Activated T-cell treated with anti-CD3 and anti-CD28 coated beads for 4 hours (primary cell): ENCODE measurements at places on chromosomes 16 and 17.

GRCh38 chr17:28042657-28042720, at the start of gene NLK:
Gene NLK (plus strand): TSS chr17:28042677. CDS start chr17:28042874, 197 bp downstream.
- DNase-seq: no peak

- no peak for DNase-seq
Observed at GRCh38 chr16:85733839-85734170, 17.1 kb downstream of the C16orf74 start.

- no peak for DNase-seq
Observed at GRCh38 chr16:50166511-50167500, 13.7 kb downstream of the TENT4B start.

DNA sequence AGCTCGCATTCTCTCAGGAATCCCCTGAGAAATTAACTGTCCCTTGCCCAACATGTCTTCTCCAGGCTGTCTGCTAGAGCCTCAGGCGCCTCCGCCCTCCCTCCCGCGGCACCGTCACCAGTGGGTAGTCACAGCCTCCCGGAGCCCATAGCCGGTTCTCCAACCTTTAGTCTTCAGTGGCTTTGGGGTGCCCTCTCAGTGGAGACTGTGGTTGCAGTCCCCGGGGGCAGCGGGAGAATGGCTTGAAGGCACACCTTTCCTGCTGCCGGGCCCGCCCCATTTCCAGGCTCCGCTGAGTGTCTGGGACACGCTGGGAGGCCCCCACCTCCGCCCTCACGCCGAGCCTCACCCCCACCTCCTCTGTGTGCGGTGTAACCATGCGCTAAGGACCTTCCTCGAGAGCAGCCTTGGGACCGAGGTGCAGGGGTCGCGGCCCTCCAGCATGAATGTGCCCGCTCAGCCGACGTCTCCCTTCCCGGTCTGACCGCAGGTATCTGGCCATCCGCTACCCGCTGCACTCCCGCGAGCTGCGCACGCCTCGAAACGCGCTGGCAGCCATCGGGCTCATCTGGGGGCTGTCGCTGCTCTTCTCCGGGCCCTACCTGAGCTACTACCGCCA, 1.7 kb downstream of the GALR2 start:
- DNase-seq: no peak

GRCh38 chr17:75032720-75033280, 14.0 kb downstream of the ATP5PD start:
- DNase-seq: no peak
